ENCODE measurements at places on chromosomes 11 and 22. TPM values are rescaled to one million over a fixed set of nuclear protein-coding genes. Genes with fewer than 3 reads are reported as not detected.
A peak's percentile ranks its signal among the peaks of the same experiment; 100 is the strongest.

DNA sequence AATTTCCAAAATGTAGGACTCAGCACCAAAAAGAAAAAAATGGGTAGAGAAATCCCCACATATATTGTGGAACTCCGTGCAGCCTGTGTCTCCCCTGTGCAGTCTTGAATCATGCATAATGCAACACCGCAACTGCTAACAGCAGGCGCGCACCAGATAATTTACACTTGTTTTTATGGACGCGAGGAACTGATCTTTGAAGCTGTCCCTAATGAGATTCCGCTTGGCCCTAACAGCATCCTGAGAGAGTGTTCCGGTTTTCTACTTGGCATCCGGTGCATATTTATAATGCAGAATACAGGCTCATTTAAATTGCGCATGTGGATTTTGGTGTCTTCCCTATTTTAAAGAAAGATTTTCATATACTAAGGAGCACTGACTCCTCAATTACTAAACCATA, 21.1 kb downstream of the MPPED2 start:
- no peak overlapping the region for H3K27ac ChIP-seq
- no peaks in the 10 kb centered on the region for H3K36me3 ChIP-seq
- no peaks in the 10 kb centered on the region for H3K27me3 ChIP-seq
- H3K4me1 ChIP-seq = no peaks in the 10 kb centered on the region

DNA sequence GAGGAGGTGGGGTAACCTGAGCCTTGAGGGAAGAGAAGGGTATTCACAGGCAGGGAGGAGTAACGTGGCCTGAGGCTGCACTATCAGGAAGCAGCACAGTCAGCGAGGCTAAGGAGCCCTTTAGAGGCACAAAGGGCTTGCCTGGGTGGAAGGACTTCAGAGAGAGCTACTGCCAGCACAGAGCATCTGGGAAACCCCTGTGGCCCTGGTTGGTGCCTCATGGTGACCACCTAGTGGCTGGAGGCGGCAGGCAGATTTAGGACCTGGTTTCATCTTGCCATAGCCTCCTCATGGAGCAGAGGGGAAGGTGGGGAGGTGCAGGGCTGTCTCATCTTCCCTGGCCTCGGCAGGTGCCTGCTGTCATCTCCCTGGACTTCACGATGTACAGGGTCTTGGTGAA, 64.5 kb downstream of the MPPED1 start:
- peak; percentile 22 for DNase-seq
- H3K27ac ChIP-seq = no peak overlapping the region
- peaks cover 23% of the 10 kb centered on the region for H3K4me1 ChIP-seq
- H3K27me3 ChIP-seq = no peaks in the 10 kb centered on the region

DNA sequence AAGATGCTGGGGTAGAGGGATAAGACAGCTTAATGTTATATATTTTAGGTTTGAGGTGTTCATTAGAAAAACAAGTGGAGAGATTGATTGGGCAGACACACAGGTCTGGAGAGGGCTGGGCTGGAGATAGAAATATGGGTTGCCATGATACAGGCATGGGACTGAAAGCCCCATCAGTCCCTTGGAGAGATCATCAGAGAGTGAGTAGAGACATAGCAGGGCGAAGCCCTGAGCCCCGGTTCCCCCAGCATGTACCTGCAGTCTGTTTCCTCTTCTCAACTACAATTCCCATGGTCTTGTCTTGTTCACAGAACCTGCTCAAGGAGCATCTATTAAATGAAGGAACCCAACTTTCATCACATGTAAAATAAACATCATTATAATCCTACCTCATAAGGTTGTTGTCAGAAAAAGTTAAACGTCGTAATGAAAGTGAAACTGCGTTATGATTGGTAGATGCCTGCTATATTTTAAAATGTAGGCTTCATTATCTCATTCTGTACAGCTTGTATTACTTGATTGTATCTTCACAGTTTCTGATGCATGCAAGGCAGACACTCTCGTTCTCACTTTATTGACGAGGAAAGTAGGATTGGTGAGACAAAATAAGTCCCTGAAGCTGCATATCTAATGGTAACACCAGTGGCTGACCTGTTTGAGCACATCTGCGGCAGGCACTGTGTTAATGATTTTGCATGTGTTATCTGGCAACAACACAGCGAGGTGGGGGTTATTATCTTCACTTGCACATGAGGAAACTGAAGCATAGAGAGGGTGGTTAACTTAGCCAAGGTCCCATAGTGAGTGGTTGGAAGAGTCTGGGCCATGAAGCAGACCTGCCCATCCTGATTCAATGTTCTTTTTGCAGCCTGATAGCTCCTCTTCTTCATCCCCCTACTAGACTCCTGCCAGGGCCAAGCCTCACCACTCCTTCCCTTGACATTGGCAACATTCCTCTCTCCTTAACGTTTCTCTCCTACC, 63.5 kb downstream of the ENDOD1 start:
- H3K27me3 ChIP-seq = no peaks in the 10 kb centered on the region
- no peaks in the 10 kb centered on the region for H3K36me3 ChIP-seq
- no peak for DNase-seq
- H3K27ac ChIP-seq = no peak overlapping the region
- peaks cover 31% of the 10 kb centered on the region for H3K4me1 ChIP-seq
- no peak overlapping the region for H3K4me3 ChIP-seq

DNA sequence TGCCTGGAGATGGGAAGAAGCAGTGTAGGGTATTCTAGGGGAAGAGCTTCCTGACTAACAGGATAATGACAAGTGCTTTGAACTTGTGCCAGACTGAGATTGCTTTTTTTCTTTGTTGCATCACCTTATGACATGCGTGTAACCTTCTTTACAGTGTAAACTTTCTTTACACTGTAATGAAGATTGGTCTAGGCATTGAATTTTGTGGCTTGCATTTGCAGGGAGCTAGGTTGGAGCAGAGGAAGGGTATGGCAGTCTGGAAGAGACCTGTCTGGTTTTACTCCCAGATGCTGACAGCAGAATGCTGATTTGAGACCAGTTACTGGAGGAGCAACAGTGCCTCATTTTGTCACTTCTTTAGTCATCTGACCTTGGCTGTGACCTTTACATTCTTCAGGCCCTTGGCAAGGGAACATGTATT, 5.6 kb downstream of the DDB2 start:
- H3K27me3 ChIP-seq = no peaks in the 10 kb centered on the region
- H3K4me3 ChIP-seq = no peak overlapping the region
- peaks cover 48% of the 10 kb centered on the region for H3K4me1 ChIP-seq
- H3K27ac ChIP-seq = no peak overlapping the region

DNA sequence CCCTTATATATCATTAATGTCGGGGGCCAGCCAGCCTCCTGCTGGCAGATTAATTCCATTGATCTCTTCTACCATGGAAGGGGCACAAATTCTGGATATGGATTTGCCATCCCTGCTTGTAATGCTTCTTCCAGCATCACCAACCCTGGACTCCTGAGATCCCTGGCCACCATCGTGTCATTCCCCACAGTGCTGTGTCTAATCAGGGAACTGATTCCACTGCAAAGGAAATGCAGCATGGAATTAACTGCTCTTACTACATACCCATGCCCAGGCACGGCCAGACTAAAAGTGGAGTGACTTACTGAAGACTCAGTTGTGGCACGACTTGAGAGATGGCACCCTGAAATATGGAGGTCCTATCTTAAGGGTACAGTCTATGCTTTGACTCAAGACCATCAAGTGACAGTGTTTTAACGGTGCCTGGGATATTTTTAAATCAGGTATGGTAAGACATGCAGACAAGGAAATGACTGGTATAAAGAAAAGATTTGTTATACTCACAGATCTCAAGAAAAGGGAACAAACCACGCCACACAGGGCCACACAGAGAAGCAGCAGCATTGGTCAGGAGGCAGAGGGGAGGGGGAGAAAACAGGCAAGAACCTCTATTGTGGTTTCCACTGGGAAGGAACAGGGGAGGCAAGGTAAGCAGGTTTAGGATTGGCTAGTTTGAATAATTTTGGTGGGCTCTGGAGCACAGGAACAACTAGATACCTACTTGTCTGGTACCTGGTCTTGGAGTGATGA, 65.1 kb downstream of the IGLL5 start:
- DNase-seq = no peak
- no peak overlapping the region for H3K27ac ChIP-seq
- H3K27me3 ChIP-seq = peaks cover 3% of the 10 kb centered on the region
- no peaks in the 10 kb centered on the region for H3K36me3 ChIP-seq
- H3K4me3 ChIP-seq = no peak overlapping the region

DNA sequence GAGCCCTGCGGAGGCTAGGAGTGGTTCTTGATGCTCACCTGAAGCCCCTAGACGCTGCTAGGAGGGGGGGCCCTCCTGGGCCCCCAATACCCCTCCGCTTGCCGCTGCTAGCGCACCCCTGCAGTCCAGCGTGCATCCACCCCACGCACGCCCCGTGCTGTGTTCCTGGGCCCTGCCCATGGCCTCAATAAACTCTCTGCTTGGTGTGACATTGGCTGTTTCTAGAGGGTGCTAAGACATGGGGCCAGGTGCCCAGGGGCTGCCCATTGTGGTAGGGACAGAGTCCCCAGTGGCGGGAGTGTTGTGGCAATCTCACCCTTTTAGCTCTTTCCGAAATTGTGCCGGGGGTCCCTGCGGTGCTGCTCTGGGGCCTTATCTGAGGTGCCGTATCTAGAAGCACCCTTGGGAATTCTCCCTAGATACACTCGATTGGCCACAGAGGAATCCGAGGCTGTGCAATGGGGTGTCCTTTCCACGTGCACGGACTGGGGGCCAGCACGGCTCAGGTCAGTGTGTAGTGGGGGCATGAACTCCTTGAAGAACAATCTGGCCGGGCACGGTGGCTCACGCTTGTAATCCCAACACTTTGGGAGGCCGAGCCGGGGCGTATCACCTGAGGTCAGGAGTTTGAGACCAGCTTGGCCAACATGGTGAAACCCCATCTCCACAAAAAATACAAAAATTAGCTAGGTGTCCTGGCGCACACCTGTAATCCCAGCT, 10.9 kb downstream of the MAPK8IP2 start:
- H3K4me1 ChIP-seq = peaks cover 22% of the 10 kb centered on the region
- no peak for DNase-seq
- no peak overlapping the region for H3K4me3 ChIP-seq
- no peak overlapping the region for H3K27ac ChIP-seq
- H3K27me3 ChIP-seq = 0 out of 3 replicates have a peak, but pooled peaks cover 6% of the 10 kb centered on the region
- H3K36me3 ChIP-seq = no peaks in the 10 kb centered on the region

- H3K4me1 ChIP-seq = peaks cover 11% of the 10 kb centered on the region
- DNase-seq = no peak
- H3K4me3 ChIP-seq = no peak overlapping the region
- no peaks in the 10 kb centered on the region for H3K27me3 ChIP-seq
These were observed 46.1 kb downstream of the MYEOV start for GRCh38 chr11:69339983-69340565.

DNA sequence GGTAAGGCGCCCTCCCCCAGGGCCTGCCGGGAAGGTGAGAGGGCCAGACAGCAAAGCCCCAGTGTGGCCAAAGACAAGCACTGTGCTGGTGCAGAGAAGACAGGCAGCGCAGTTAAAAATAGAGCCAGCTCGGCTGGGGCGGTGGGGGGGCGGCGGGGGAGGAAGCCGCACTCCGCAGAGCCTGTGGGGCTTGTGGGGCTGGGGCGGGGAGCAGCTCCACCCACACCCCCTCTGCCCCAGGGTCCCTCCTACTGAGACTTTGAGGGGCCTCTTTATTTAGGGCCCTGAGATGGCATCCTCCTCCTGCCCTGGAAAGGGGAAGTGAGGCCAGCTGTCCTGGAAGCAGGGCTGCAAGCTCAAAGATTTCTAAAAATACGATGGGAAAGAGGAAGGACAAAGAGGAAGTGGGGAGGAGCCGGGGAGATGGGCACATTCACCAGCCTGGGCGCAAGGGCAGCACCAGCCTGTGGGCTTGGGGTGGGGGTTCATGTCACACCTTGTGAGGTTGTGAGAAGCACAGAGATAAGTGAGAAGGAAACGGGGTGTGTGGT, 2.6 kb downstream of the CYTH4 start:
- no peak overlapping the region for H3K4me3 ChIP-seq
- no peaks in the 10 kb centered on the region for H3K4me1 ChIP-seq
- H3K36me3 ChIP-seq = no peaks in the 10 kb centered on the region
- no peak for DNase-seq
- peaks cover 24% of the 10 kb centered on the region for H3K27me3 ChIP-seq
- H3K27ac ChIP-seq = no peak overlapping the region

Gene DDX17
- total RNA-seq = 251 TPM

Gene NPTXR
- total RNA-seq = 2.5 TPM

Gene RASGRP2
- not detected for total RNA-seq

Measured in HepG2 (cell line).